ENCODE measurements at places on chromosomes 6 and 20. TPM values are rescaled to one million over a fixed set of nuclear protein-coding genes. Genes with fewer than 3 reads are reported as not detected.

Gene SRMS
- not detected for total RNA-seq

Gene SIRPD
- total RNA-seq: not detected

Gene SYCP2
- 0.20 TPM for total RNA-seq

Gene COL11A2
- total RNA-seq: 0.05 TPM

Gene OR2B2
- total RNA-seq: not detected

Gene RAMACL
- 3.2 TPM for total RNA-seq

All from cardiac ventricle fibroblast (primary cell).